ENCODE measurements at places on chromosomes 6 and 20. TPM values are rescaled to one million over a fixed set of nuclear protein-coding genes. Genes with fewer than 3 reads are reported as not detected.

The RIPK1 gene
- total RNA-seq, result 35.8 TPM

The ALDH8A1 gene
- 4.5 TPM for total RNA-seq

The GTSF1L gene
- total RNA-seq, result not detected

The SLC22A7 gene
- total RNA-seq, result not detected

The PM20D2 gene
- 8.2 TPM for total RNA-seq

The IMPG1 gene
- not detected for total RNA-seq

The RIPOR2 gene
- 214 TPM for total RNA-seq

The IL17A gene
- total RNA-seq, result not detected

All from T-helper 1 cell treated with Interleukin-12 subunit alpha and Interleukin-12 subunit beta and Interleukin-4 antibody, amounts not matched to agents 30 ng/mL and 1 ng/mL, for 36 hours (primary cell).